ENCODE measurements at places on chromosomes 6 and 20. TPM values are rescaled to one million over a fixed set of nuclear protein-coding genes. Genes with fewer than 3 reads are reported as not detected.

The SIRPG gene
- total RNA-seq, result not detected

The SLC22A23 gene
- total RNA-seq, result 10.3 TPM

The TGM3 gene
- total RNA-seq, result not detected

DNA sequence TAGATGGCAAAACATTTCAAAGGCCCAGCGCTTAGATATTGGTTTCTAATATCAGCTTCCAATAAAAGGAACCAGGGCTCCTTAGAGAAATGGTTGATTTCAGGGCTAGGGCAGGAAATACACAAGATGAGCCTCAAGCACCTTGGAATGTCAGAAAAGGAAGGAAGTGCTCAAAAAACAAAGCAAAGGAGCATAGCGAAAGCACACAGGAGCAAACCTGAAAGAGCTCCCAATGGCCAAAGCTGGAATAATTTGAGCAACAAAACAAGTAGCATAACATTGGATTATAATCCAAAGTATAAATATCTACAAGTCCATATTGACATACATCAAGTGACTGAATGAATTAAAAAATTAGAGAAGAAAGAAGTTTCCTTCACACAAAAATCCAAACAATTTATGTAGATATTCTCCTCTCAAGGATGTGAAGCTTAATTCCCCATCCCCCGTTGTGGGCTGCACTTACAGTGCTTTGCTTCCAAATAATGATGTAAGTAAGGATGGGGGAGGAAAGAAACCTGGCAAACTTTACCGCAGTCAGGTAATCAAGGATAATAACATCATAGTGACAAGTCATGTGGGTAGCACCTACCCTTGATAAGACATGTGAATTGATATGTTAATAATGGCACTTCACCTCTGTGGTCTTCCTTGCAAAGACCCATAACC is 132.9 kb upstream of the DST start:
- DNase-seq, result no peak

DNA sequence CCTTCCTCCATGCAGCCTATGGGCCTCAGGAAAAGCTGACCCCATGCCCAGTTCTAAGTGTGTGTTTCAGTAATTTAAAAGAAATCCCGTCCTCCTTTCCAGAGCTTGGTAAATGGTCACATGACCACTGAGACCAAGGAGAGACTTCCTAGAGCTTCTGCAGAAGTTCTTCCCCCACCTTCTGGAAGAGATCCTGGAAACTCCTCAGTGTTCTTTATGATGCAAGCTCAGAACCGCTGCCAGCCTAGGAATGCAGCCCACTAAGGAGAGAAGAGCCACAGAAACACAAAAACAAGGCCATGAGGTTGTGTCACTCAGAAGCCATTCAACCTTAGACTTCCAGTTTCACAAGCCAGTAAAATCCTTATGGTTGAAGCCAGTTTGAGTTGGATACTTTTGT is 348.4 kb downstream of the TPBG start:
- DNase-seq, result no peak

DNA sequence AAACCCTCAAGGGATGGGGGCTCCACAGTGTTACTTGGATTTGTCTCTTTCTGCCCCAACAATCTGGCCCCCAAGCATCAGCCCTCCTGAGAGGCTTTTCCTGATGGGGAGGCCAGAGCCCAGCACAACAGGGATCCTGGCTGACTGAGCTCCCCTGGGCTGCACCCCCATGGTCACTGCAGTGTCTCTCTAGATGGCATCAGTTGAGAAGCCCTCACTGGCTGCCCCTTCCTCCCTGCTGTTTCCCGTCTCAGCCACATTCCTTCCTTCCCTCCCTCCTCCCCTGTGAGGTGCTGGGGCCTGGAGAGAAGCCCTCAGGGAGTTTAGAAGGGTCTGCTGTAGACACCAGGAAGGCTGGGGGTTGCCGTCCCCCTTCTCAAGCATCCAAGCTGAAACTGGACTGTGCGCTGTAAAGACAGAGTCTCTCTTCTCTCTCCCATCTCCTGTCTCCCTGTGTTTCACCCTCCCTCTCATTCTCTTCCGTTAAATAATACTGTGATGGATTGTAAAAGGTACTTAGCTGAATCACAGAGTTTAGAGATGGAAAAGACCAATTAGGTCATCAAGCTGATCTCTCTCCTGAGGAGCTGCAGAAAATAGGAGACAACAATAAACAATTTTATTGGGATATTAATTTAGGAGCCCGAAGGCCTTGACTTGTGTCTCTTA is 29.7 kb downstream of the SAYSD1 start:
- no peak for DNase-seq

DNA sequence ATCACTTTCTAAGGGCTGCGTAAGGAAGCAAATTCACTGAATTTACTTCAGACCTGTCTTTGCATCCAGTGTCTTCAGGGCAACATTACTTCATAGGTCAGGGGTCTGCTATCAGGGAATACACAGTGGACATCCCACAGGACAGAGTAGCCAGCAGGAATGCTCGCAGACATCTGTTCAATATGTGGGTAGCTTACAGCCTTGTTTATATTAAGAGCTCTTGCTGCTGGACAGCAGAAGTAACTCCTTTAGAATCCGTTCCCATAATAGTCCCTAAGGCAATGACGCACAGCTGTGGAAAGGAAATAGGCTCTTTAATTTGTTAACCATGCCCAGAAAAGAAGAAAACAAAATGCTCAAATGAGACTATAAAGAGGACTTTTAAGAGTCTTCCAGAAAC is 198.7 kb downstream of the MOXD1 start:
- DNase-seq, result no peak

- DNase-seq, result no peak
Measured at GRCh38 chr20:31849306-31849930, 4.0 kb upstream of the FOXS1 start.

GRCh38 chr6:106715922-106716321 is 86.5 kb downstream of the QRSL1 start:
- no peak for DNase-seq

GRCh38 chr6:52657870-52658269 is 13.0 kb upstream of the TMEM14A start:
- DNase-seq, result no peak
